Small intestine (tissue), 16 donors: ENCODE measurements at places on chromosomes 4 and X. TPM values are rescaled to one million over a fixed set of nuclear protein-coding genes. Genes with fewer than 3 reads are reported as not detected.

The SYTL4 gene
- polyA plus RNA-seq, result 8.4 TPM

The CWH43 gene
- polyA plus RNA-seq, result not detected

The EXOSC9 gene
- 20.7 TPM for polyA plus RNA-seq

The CXorf65 gene
- polyA plus RNA-seq, result 2.2 TPM

The SHROOM4 gene
- polyA plus RNA-seq, result 5.0 TPM

The NDP gene
- 0.16 TPM for polyA plus RNA-seq

The SAGE1 gene
- polyA plus RNA-seq, result not detected

The CDKL2 gene
- not detected for polyA plus RNA-seq

The CCKAR gene
- polyA plus RNA-seq, result not detected

The SSX2B gene
- not detected for polyA plus RNA-seq

The FAM53A gene
- 0.97 TPM for polyA plus RNA-seq

The IL2RG gene
- 11.2 TPM for polyA plus RNA-seq

The PDCL2 gene
- not detected for polyA plus RNA-seq

The ANOS1 gene
- polyA plus RNA-seq, result 0.87 TPM

The RTL3 gene
- not detected for polyA plus RNA-seq

The BEND2 gene
- polyA plus RNA-seq, result not detected

The LRIT3 gene
- 0.22 TPM for polyA plus RNA-seq

The GAR1 gene
- polyA plus RNA-seq, result 37.2 TPM

The RNF175 gene
- not detected for polyA plus RNA-seq

The FAM184B gene
- polyA plus RNA-seq, result not detected

The GPRASP1 gene
- polyA plus RNA-seq, result 0.81 TPM
